ENCODE measurements at places on chromosomes 4 and X. TPM values are rescaled to one million over a fixed set of nuclear protein-coding genes. Genes with fewer than 3 reads are reported as not detected.

GRCh38 chr4:184453365-184454160 is 20.8 kb downstream of the IRF2 start:
- DNase-seq, result no peak

- no peak for DNase-seq
These were observed 85.5 kb downstream of the RTL3 start for GRCh38 chrX:78573630-78574029.

DNA sequence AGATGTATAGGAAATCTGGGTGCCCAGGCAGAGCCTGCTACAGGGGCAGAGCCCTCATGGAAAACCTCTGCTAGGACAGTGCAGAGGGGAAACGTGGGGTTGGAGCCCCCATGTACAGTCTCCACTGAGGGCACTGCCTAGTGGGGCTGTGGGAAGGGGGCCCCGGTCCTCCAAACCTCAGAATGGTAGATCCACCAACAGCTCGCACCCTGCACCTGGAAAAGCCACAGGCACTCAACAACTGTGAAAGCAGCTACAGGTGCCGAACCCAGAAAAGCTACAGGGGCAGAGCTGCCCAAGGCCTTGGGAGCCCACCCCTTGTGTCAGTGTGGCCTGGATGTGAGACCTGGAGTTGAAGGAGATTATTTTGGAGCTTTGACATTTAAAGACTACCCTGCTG is 5.4 kb upstream of the XPNPEP2 start:
- no peak for DNase-seq

DNA sequence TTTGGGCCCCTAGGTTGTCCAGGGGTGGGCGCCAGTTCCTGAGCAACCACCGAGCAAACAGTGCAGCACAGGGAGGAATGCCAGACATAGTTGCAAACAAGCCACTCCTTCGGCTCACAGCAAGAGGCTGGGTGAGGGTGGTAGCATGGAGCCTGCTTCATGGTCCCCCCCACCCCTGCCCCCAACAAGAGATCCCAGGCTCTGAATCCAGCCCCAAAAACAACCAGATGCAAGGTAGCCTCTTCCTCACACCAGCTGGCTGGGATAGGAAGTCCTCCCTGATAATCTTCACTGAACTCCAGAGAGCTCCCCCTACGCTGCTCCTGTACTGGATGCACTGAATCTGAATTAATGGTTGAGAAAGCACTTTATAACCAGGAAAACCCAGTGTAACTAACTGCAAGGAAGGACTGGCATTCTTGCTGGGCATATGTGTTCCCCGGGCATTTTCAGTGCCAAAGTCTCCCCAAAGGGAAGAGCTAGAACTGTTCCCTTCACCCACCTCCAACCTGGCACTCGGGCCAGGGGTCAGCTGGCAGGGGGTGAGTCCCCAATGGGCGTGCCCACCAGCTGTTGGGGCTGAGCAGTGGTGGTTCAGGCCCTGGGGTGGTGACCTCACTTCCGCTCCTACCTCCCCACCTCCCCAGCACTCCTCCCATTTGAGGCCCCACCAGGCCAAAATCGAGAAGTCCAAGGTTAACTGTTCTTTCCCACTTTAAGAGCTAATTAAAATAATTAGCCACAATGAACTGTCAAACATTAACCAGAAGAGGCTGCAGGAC is 1.5 kb downstream of the ELF4 start:
- DNase-seq, result no peak

GRCh38 chr4:186159613-186160012 is 31.8 kb upstream of the CYP4V2 start:
- DNase-seq, result no peak

GRCh38 chrX:103256651-103257050 is 1.7 kb upstream of the TCEAL8 start:
- no peak for DNase-seq

DNA sequence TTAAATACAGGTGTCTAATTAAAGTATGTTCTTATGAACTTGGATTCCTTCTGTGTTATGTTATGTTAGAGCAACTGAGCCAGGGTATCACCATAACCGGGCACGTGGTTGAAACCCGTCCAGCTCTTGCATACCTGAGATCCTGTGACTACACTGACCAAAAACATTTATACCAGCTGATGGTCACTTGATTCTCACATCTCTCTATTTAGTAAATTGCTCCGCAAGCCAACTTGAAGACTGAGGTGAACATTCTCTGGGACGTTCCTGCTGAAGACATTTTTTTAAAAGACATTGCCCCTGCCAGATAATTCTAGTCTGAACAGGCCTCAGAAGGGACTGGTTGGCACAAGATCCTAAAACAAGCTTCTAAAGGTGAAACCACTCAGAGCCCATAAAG is 550.0 kb upstream of the DIPK2B start:
- DNase-seq, result no peak

- DNase-seq, result no peak
These were observed 33.0 kb upstream of the TFDP3 start for GRCh38 chrX:133251204-133251603.

DNA sequence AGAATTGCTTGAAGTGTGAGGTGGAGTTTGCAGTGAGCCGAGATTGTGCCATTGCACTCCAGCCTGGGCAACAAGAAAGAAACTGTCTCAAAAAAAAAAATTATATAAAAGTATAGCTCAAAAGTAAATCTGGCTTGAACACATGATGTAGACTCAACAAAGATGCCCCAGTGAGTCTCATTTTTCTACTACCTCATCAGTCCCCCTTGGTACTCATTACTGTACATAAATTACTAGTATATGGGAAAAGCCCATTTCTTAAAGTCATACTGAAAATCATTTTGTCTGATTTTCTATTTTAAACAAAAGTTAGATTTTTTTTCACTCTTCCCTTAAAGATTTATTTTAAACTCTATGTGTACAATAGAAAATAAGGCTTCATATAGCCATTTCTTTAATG is 39.2 kb downstream of the FAM241A start:
- DNase-seq, result no peak

- DNase-seq, result no peak
These were observed 342.6 kb upstream of the VCX start for GRCh38 chrX:7500386-7500785.

DNA sequence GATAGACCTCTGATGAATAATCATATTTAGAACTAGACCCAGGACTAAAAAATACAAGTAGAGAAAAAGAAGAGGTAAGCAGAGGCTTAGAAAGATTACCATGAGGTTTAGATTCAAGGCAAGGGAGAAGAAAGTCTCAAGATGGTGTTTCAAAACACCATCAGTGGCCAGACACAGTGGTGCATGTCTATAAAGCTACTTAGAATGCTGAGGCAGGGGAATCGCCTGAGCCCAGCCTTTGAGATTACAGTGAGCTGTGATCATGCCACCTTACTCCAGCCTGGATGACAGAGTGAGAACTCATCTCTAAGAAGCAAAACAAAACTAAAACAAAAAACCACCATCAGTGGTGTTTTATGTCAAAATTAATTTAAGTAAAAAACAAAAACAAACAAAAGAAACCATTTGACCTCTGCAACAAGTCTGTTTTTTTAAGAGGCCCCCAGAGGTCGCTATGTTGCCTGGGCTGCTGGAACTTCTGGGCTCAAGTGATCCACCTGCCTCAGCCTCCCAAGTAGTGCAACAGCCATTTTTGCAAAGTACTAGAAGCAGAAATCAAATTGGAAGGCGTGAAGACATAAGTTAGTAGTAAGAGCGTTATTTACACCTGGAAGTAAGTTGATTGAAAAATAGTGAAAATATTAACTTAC is 784.3 kb downstream of the ADGRL3 start:
- no peak for DNase-seq

DNA sequence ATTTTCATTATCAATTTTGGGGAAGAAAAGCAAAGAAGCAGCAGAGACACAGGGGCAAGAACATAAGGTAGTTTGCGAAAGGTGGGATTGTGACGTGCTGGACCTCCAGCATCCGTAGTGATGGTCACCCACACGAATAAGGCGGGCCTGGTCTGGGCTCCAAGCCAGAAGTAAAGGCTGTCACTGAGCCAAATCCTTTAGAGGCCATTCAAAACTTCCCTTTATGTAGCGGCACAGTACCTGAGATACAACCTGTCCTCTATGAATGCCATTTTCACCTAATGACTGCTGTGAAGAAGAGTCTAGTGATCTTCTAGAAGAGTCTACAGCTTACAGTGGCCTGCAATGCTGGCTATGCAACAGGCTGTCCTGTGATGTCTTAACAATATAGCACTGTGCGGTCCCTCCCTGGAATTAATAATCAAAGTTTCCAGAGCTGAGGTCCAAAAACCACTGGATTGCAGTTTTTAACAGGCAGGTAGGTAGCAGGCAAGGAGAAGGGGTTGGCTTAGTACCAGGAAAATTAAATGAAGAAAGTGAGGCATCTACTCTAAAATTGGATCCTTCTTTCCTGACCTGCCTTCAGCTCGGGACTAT is 56.2 kb downstream of the TRIML1 start:
- DNase-seq, result no peak

GRCh38 chr4:38869511-38869910 is 1.9 kb downstream of the FAM114A1 start:
- DNase-seq, result no peak

The CCDC158 gene
- total RNA-seq, result not detected

The HTN1 gene
- not detected for total RNA-seq

The PPP4R3C gene
- total RNA-seq, result not detected

The SOD3 gene
- total RNA-seq, result not detected

The TLR3 gene
- not detected for total RNA-seq

The LDB2 gene
- 3.1 TPM for total RNA-seq

The ZFP42 gene
- total RNA-seq, result 17.4 TPM

The ABCG2 gene
- total RNA-seq, result not detected

The ITGB1BP2 gene
- total RNA-seq, result 7.8 TPM

Data from glutamatergic neuron (in vitro differentiated cells).